ENCODE measurements at places on chromosomes 7 and 10. TPM values are rescaled to one million over a fixed set of nuclear protein-coding genes. Genes with fewer than 3 reads are reported as not detected.

DNA sequence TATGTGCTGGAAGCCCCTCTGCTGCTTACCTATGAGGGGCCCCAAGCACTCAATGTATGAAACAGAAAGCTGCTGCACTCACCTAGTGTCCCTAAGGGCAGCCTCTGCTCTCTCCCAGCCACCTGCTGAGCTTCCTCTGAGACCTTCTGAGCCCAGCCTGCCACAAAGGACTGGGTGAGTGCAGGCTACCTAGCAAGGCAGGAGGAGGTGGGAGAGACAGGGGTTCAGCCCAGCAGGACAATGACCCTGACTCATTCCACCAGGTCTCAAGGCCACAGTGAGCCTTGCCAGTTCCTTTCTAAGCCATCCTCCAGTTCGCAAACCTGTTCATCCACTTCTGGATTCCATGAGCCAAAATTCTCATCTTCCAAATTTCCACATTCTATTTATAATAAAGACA lies 16.3 kb downstream of the VOPP1 start:
- no peak for DNase-seq

- peak; percentile 38 for DNase-seq
Observed at GRCh38 chr7:155356323-155357105, 58.8 kb downstream of the INSIG1 start.

DNA sequence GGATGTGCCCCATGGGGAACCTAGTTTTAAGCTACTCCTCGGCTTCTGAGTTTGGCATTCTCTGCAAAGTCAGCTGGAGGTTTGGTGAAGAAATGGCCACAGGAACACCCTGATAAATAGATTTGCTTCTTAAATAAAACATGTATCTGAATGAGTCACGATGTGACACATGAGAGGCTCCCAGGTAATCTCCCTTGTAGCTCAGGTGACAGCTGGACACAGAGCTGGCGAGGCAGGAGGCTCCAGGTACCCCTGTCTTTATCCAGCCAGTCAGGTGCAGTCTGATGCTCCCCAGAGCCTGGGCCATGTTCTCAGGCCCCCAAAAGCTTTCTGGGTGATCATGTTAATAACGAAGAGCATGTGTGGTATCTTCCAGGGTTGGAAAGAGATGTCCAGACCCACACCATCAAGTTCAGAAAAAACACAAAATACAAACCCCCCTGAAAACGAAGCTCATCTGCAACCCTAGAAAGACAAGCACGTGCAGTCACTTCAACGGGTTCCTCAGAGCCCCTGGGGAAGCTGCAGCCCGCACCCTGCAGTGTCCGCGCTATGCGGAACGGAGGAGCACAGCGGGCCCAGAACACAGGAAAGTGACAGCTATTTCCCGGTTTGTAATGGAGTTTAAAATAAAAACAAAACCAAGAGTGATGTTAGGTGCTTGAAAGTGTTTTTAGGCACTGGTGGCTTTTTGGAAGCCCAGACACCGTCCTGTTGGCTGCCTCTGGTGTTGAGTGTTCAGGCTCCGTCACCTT lies 69.4 kb downstream of the ZRANB1 start:
- DNase-seq: no peak

DNA sequence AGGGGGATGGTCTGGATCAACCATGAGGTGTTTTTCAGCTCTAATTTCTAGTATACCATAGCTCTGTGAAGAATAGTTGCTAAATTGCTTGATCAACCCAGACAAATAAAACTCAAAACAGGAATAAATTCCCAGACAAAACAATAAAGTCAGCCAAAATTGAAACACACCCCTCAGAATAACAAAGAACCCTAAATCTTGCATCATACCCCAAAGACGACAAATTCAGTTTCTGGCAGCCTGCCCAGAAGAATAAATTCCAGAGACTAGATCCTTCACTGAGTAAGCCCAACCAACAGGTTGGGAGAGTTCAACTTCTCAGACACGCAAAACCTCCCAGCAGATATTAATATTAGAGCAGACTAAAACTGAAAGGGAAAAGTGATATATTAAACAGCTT lies 11.2 kb upstream of the SEM1 start:
- DNase-seq: no peak

DNA sequence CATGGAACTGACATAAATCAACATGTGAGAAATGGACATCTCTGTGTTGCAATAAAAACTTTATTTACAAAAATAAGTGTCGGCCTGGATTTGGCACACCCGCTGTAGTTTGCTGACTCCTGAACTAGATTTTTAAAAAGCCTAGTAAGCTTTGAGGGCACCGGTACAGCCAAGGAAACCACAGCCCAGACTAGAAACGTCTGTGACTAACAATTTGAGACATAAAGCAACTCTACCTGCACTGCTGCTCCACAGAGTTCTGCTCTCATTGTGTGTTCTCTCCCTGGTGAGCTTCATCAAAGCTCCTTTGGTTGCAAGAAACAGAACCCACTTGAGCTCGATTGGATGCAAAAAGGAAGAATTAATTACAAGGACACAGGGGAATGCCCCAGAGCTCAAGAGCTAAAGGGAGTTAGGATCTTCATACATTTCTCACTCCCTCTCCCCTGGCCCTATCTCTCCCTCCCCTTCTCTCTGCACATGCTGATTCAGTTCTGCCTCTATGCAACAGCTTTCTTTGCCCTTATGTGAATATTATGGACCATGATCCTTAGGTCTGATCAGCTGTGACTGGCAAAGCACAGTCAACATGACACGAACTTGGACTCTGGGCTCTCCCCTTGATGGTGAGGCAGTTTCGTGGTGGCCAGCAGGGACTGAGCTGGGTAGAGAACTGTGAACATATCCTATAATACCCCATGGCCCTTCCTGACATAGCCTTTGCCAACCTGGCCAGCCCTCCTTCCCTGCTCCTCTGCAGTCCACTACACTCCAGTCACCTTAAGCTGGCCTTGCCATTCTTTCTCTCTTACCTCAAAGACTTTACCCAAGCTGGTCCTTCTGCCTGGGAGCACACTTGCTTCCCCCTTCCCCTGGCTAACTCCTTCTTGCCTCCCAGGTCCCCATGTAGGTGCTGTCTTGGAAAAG lies 77.5 kb upstream of the YAE1 start:
- no peak for DNase-seq

DNA sequence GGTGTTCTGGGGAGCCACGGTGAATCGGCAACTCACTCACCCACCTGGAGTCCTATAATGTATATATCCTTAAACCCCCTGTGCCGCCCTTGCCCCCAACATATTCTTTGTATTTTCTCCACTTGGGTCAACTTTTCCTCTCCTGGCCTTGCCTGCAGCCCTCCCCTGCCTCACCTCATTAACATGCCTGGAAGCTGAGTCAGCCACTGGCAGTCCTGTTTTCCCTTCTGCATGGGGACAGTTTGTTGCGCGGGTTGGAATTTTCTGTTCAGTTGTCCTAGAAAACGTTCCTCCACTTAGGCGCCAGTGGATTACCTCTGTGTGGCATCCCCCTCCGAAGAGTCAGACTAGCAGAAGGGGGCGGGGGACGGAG lies 97.4 kb downstream of the C10orf105 start:
- DNase-seq: no peak

DNA sequence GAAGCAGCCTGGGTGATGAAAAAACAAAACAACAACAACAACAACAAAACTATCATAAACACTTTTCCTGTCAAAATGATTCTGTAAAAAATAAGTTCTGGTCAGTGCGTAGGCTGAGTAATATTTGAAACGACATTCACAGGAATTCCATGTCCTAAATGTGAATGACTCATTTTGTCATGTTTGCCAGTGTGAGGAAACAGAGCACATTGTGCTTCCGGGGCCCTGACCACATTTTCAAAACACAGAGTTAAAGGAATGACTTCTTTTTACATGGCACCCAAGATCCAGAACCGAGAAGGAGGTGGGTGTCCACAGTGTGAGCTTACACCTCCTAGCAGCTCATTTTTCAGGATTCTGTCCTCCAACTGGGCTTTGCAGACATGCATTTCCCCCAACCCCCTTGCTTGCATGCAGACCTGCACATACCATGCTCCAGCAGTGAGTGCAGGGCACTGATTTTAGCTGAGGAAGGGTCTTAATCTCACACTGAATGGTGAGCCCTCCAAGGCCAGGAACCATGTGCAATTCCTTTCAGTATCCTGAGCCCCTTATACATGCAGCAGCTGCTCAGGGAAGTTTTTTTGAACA lies 3.0 kb downstream of the CLRN3 start:
- no peak for DNase-seq

GRCh38 chr7:77427996-77428603 lies 12.0 kb upstream of the GSAP start:
- DNase-seq: peak; percentile 47

DNA sequence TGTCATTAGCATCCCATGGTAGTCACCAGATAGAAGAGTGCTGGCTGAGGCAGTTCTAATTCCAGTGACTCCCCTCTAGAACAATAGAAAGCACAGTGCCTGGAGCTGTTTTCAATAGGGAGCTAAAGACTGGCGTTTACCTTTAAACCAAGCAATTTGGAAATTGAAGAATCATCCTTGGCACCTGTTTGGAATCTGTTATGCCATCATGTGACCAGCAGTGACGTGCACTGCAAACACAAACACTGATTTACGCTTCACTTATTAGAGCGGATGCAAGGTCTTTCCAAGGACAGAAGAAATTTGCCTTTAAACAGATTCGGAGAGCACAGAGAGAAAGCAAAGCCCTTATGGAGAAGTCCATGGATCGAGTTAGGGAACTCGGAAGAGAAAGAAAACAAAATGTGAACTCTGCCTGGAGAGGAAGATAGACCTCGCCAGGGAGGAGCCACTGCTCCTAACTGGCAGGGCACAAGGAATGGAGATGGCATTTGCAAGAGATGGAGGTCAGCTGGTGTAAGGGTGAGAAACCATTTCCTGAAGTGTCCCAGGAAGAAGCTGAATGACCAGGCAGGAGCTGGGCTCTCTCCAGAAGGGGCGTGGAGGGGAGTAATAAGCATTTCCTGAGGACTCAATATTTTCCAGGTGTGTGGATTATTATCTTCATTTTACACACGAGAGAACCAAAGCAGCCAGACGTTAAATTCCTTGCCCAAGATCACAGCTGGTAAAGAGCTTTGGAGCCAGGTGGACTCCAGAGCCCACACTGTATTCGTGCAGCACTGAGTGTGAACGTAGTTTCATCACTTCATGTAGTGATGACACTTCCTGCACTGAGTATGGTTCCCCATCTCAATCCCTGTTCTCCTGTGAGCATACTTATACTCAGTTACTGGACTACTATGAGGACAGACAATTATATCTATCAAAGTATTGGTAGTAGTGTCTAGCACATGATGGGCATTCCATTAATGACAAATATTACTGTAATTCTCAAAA lies 97.7 kb downstream of the CUBN start:
- DNase-seq: no peak

- DNase-seq: no peak
Observed at GRCh38 chr7:139769761-139770160, 8.0 kb downstream of the HIPK2 start.

DNA sequence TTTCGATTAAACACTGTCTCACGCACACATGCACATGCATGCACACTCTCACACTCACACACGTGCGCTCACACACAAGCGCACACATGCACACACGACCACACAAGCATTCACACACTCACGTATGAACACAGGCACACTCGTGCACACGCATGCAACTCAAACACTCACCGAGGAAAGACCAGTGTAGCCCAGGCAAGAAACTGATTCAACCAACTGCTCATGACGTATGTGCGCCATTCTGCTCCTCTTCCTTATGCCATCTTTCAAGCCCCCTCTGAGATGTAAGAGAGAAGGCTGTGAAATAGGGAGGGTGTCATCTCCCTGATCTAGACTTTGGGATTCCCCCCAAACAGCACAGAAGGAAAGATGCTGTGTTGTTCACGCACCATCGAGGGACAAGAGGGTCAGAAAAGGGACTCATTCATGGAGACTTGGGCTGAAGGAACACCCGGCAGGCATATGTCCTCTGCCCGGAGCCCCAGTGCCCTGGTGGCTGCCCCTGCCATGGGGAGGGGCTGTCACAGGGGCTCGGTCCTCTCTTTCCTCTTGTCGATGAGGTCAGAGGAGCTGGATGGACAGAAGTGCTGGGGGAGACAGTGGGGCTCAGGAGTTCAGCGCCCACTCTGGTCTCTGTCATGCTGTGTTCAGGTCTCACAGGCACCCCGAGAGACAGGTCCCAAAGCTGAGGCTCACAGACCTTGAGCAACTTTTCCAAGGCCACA lies 130.1 kb upstream of the SHH start:
- no peak for DNase-seq

DNA sequence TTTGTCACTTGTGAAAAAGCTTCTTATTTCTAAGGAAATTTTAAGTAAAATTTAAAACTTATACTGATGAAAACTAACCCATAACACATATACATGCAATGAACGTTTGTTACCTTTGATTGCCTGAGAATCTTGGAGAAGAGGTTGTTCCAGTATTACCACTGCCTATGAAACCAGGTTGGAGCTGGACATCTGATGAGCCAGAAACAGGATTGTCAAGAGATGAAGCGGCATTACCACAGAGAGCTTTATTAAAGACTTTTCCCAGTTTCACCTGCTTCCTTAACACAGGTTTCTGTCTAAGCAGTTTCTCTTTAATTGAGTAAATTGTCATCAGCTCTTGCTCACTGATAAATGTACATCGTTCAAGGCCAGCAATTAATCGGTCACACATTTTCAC lies 9.0 kb upstream of the KIF20B start:
- DNase-seq: no peak

GRCh38 chr7:155007947-155008346 lies 5.0 kb upstream of the PAXIP1 start:
- peak; percentile 26 for DNase-seq

GRCh38 chr7:144011458-144012230 lies 11.5 kb downstream of the OR6B1 start:
- no peak for DNase-seq

GRCh38 chr7:120021085-120021484 lies 251.9 kb upstream of the KCND2 start:
- no peak for DNase-seq

DNA sequence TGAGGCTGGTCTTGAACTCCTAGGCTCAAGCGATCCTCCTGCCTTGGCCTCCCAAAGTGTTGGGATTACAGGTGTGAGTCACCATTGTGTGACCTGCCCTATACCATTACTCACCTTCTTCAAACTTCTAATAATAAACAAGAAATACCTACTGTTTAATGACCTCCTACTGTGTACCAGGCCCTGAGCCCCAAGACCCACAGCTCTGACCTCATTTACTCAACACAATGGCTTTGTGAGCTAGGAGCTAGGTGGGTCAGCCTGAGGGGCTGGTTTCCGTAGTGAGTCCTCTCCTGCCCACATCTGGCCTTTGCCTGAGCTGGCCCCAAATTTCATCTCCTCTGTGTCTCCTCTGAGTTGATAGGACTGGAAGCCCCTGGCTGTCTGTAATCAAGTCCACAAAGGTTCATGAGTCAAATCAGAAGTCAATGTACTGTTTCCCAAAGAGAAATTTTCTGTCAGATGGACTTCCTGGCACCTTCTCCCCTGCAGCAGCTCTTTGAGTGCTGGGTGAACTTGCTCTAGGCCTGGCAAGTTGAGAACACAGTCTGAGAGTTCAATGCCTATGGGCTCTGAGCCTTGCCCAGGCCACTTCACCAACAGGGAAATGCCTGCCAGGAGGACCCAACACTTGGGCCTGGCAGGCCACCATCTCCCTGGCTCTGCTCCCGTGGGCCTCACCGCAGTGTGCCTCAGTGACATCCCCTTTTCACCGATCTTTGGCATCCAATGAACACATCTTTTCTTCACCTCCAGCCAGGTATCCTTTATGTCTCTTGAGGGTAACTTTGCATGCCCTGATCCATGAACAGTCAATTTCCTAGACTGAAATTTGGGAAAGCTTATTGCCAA lies 24.0 kb downstream of the NEURL1 start:
- no peak for DNase-seq

The SMC3 gene
- total RNA-seq: 81.3 TPM

The HOXA3 gene
- total RNA-seq: not detected

The IGF2BP3 gene
- 0.29 TPM for total RNA-seq

The EVX1 gene
- total RNA-seq: not detected
